HEK293T (cell line): ENCODE measurements at places on chromosomes 2 and 18.

DNA sequence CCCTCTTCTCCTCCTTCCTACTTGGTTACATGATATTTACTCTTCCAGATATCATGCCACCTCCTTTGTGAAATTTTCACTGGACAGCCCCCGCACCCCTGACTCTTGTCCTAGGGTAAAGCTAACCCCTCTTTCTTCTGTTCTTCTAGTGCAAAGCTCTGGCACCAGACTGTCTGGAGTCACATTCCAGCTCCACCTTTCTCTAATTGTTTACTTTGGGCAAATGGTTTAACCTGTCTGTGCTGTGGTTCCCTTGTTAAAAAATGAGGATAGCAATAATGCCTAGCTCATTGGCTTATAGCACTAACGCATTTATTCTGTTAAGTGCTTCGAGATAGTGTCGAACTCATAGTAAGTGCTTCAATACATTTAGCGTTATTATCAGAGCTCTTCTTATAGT, 306.2 kb downstream of the ALK start:
- no peak for DNase-seq

DNA sequence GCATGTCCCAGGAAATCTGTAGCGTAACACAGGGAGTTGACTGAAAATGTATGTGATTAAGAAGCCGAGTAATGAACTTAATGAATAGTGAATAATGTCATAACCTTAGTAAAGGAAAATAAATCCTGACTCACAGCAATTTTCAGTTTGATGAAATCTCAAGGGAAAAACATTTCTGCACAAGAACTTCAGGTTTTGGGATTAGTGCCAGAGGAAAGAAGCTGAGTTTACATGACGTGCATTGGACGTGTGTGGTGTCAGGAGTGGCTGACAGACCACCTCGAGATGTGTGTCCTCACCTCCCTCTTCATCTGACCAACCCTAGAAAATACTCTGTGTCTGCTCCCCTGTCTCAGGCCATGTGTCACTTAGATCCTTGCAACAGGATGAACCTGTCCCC, 39.1 kb downstream of the VWA3B start:
- no peak for DNase-seq

- DNase-seq = peak; percentile 19
Measured at GRCh38 chr2:134722728-134723127, 3.9 kb upstream of the TMEM163 start.

DNA sequence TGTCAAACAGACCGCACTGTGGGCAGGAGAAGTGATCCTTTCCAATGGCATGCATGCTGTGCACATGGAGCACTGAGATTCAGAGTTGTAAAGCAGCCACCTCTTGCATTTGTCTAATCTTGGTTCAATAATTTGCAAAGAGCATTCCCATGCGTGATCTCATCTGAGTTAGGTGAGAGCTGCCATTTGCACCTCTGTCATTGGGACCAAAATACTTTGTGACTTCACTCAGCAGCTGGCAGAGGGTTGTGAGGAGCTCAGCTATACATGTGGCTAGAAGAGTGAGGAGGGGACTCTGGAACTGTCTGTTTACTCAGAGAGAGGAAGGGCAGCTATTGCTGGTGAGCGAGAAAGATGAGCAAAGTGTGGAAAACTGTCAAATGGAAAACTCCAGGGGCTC, 265.1 kb upstream of the TNP1 start:
- DNase-seq = no peak

DNA sequence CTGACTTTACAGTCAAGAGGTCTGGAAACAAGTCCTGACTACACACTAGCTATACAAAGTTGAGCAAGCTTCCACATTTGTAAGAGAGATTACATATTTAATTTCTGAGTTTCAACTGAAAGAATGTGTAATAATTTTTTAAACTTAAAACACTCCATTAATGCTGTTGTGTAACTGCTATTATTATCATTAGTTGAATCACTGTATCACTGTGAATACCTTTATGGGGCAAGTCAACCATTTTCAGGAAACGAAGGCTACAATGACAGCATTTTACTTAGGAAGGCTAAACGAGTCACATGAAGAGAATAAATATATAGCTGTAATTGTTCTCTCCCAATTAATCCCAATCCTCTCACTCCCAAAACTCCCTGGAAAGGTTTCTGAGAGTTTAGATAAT, 46.3 kb downstream of the TRIP12 start:
- no peak for DNase-seq

GRCh38 chr2:13597176-13597575, 880.4 kb downstream of the TRIB2 start:
- DNase-seq = no peak

- no peak for DNase-seq
Measured at GRCh38 chr2:135052997-135053474, 944 bp downstream of the RAB3GAP1 start.

GRCh38 chr2:144559681-144560080, 39.8 kb upstream of the ZEB2 start:
- no peak for DNase-seq

- DNase-seq = no peak
Measured at GRCh38 chr18:79921984-79922965, 29.2 kb downstream of the SLC66A2 start.

DNA sequence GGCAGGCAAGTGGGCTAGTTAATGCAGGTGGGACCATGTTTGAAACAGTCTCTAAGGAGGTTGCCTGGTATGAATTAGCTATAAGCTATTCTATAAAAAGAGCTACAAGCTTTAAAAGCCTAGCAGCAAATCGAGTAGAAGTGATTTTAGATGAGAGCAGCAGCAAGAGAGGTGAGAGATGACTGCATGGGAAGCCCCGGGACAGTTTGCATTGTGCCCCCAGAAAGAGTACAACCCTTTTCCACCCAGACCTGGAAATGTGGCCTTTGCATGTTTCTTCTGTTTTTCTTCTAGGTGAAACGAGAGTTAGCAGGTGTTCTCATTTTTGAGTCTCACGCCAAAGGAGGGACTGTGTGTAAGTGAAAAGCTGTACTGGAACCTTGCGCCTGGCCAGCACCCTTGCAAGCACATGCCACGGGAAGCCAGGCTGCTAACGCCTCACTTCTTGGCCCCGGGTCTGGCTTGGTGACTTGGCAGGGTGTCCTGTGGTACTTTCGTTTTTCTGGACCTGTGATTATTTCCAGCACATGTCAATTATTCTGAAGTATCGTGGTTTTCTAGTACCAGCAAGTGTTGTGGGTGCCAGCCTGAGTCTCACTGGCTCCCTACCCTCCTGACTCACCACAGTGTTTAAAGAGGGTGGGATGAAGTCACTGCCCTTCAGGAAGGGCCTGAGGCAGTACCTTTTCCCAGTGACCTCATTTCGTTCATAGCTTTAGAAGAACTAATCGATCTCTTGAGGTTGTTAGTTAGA, 90.3 kb upstream of the MAP3K20 start:
- no peak for DNase-seq

DNA sequence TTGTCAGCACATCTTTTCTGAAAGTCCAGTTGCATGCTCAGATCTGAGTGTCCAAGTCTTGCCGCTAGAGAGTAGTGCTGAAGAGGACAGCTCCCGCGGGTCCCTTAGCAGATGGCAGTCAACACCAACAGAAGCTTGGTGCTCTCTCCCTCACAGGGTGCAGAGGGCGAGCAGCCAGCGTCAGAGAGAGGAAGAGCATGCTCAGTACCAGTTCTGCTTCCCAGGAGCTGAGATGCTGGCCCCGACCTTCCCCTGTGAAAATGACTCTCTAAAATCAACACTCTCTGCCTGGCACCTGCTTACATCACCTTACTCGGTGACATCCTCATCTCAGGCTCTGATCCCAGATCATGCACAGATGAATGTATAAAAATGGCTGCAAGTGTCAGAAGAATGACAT, 86.0 kb upstream of the TWIST2 start:
- peak; percentile 12 for DNase-seq

DNA sequence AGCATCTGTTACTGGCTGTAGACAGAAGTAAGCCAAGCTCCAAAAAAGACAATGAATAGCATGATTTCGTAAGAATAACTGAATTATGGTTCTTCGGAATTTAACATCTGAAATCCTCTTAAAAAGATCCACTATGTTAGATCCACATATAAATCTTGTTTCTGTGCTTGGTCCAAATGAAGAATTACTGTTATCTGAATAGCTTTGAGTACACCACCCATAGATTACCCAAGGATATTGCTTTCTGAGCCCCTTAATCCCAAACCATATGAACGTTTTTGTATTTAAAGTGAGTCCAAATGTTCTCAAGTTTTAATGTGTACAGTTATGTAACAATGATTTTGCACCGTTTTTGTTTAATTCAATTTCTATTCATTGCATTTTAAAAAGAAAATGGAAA, 124.9 kb downstream of the DSC3 start:
- DNase-seq = no peak

GRCh38 chr2:118498943-118499342, 348.5 kb downstream of the EN1 start:
- DNase-seq = no peak

DNA sequence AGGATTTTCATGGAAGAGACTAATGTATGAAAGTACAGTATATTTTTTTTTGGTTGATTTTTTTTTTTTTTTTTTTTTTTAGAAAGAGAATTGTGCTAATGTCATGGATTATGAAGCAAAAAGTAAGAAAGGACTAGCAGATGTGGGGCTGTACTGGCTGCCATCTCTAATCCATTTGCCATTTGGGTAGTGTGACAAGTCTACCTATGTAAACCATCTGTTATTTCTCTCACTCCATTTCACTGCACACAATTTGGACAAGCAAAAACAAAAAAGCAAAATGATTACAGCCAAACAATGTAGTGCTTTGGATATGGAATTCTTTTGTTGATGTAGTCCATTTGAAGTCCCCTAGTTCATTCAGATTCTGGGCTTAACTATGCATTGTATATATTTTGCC, 1355.4 kb downstream of the LRP1B start:
- DNase-seq = no peak

DNA sequence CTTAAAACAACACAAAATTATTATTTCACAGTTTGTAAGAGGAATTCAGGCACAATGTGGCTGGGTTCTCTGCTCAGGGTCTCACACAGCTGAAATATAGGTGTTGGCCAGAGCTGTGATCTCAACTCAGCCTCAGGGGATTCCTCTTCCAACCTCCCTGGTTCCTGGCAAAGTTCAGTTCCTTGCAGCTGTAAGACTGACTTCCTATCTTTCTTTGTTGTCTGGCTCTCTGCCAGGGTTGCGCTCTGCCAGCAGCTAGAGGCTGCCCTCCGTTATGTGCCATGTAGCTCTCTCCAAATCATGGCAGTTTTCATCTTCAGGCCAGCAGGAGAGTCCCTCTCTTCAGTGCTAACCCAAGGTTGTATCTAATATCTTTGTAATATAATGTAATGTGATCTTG, 272.5 kb upstream of the KCNJ3 start:
- DNase-seq = no peak
